ENCODE measurements at places on chromosomes 16 and 17. TPM values are rescaled to one million over a fixed set of nuclear protein-coding genes. Genes with fewer than 3 reads are reported as not detected.

DNA sequence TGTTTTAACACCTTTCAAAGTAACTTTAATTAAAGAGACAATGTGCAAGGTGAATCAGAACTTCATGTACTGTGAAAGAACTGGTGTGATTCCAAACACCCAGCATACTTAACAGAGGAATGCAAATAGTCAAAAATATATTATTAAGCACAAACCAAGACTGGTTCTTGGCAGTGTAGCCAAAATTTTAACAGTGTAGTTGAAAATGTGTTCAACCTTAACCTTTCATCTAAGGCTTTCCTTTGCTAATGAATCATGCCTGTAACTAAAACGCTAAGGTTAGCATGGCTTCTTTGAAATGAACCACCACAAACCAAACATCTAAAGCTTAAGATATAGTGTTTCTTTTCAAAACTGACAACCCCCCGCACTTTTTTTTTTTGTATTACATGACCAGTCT, 146.3 kb upstream of the AXIN2 start:
- H3K4me3 ChIP-seq: no peak overlapping the region
- peaks cover 8% of the 10 kb centered on the region for H3K4me1 ChIP-seq
- H3K27me3 ChIP-seq: no peaks in the 10 kb centered on the region
- H3K36me3 ChIP-seq: no peaks in the 10 kb centered on the region

- H3K4me1 ChIP-seq: peaks cover 21% of the 10 kb centered on the region
- no peaks in the 10 kb centered on the region for H3K27me3 ChIP-seq
- DNase-seq: peak; percentile 42
- H3K4me3 ChIP-seq: no peak overlapping the region
- no peaks in the 10 kb centered on the region for H3K36me3 ChIP-seq
Observed at GRCh38 chr17:28871056-28871579, 16.3 kb downstream of the ERAL1 start.

GRCh38 chr16:10877472-10877946, 507 bp downstream of the CIITA start:
- H3K36me3 ChIP-seq: no peaks in the 10 kb centered on the region
- H3K27me3 ChIP-seq: peaks cover 92% of the 10 kb centered on the region
- DNase-seq: no peak
- H3K4me3 ChIP-seq: peak overlapping the region; percentile 60
- H3K27ac ChIP-seq: peak overlapping the region; percentile 38
- peaks cover 52% of the 10 kb centered on the region for H3K4me1 ChIP-seq

CDH13 gene
- not detected for total RNA-seq

CHST4 gene
- total RNA-seq: 0.19 TPM

GRCh38 chr17:82693168-82693867, 5.2 kb downstream of the RAB40B start:
- peaks cover 8% of the 10 kb centered on the region for H3K27me3 ChIP-seq
- peaks cover 15% of the 10 kb centered on the region for H3K36me3 ChIP-seq
- H3K4me3 ChIP-seq: no peak overlapping the region
- DNase-seq: no peak
- H3K4me1 ChIP-seq: peaks cover 18% of the 10 kb centered on the region

GRCh38 chr16:52386694-52387093, 160.2 kb downstream of the TOX3 start:
- no peak overlapping the region for H3K27ac ChIP-seq
- H3K36me3 ChIP-seq: no peaks in the 10 kb centered on the region
- no peaks in the 10 kb centered on the region for H3K27me3 ChIP-seq
- H3K4me3 ChIP-seq: no peak overlapping the region

GRCh38 chr16:685967-686366, 1.8 kb upstream of the JMJD8 start:
- H3K4me1 ChIP-seq: peaks cover 24% of the 10 kb centered on the region
- DNase-seq: no peak
- H3K27me3 ChIP-seq: no peaks in the 10 kb centered on the region

- H3K4me3 ChIP-seq: peak overlapping the region; percentile 97
- peaks cover 42% of the 10 kb centered on the region for H3K36me3 ChIP-seq
- peaks cover 42% of the 10 kb centered on the region for H3K4me1 ChIP-seq
- H3K27me3 ChIP-seq: peaks cover 12% of the 10 kb centered on the region
- H3K27ac ChIP-seq: peak overlapping the region; percentile 100
Observed at GRCh38 chr16:31179219-31179746, 656 bp upstream of the FUS start.

- no peaks in the 10 kb centered on the region for H3K36me3 ChIP-seq
- no peak for DNase-seq
- H3K27ac ChIP-seq: no peak overlapping the region
Observed at GRCh38 chr17:6079960-6080359, 9.8 kb downstream of the WSCD1 start.

DNA sequence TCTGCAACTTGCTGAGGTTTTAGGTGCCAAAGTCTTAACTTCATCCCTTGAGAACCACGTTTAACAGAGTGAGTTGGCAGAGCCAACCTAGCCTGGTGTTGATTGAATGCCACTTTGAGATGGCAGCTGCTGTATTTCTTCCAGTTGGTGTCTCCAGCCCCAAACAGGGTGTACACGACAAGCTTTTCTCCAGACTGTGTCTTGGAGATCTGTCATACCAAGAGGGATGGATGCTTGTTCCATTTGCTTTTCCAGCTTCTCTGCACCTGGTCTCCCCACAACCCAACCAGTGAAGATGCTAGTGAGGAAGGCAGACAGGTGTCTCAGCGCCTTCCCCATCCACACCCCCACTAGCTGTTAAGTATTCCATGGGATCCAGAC, 141.1 kb upstream of the HS3ST2 start:
- H3K4me1 ChIP-seq: no peaks in the 10 kb centered on the region
- H3K27me3 ChIP-seq: peaks cover 4% of the 10 kb centered on the region
- H3K27ac ChIP-seq: no peak overlapping the region
- DNase-seq: no peak

DNA sequence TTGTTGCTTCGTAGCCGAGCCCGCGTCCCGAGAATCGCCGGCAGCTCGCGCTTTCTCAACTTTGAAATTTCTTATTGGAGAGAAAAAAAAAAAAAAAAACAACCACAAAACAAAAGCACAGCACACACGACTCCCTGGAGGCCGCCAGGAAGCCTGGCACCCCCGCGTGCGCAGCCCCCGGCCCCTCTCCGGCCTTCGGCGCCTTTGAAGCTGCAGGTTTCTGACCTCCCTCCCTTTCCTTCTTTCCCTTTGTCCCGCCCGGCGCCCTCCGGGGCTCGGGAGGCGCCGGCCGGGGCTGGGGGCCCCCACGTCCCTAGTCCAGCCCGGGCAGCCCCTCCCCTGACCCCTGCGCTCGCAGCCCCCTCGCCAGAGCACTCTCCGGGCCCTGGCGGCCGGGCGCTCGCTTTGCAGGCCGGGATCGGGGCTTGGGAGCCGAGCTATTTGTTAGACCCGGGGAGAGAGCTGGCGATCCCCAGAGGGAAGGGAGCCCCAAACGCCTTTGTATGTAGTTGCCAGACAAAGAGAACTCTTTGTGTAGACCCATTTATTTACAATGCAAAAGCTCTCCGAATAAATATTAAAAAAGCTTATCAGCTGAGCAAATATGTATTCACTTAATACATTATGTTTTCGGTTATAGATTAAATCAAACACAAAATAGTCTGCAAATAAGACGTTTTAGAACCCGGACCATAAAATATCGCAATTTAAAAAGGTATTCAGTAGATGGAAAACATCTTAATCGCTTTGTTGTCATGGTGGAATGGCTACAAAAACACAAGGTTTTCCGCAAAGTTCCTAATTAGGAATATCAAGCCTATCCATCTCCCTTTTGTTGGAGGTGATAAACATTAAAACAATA, 2.3 kb downstream of the BAHCC1 start:
- peaks cover 22% of the 10 kb centered on the region for H3K4me1 ChIP-seq
- no peaks in the 10 kb centered on the region for H3K36me3 ChIP-seq
- peak overlapping the region; percentile 14 for H3K4me3 ChIP-seq
- DNase-seq: peak; percentile 36

- H3K4me1 ChIP-seq: no peaks in the 10 kb centered on the region
- no peaks in the 10 kb centered on the region for H3K36me3 ChIP-seq
- H3K4me3 ChIP-seq: no peak overlapping the region
- no peak overlapping the region for H3K27ac ChIP-seq
- H3K27me3 ChIP-seq: peaks cover 4% of the 10 kb centered on the region
- DNase-seq: no peak
Observed at GRCh38 chr16:74224828-74225612, 71.6 kb upstream of the PSMD7 start.

GRCh38 chr17:58388302-58389190, 28.8 kb downstream of the RNF43 start:
- peaks cover 3% of the 10 kb centered on the region for H3K4me1 ChIP-seq
- H3K27ac ChIP-seq: no peak overlapping the region
- H3K4me3 ChIP-seq: no peak overlapping the region
- no peak for DNase-seq
- H3K36me3 ChIP-seq: no peaks in the 10 kb centered on the region

DNA sequence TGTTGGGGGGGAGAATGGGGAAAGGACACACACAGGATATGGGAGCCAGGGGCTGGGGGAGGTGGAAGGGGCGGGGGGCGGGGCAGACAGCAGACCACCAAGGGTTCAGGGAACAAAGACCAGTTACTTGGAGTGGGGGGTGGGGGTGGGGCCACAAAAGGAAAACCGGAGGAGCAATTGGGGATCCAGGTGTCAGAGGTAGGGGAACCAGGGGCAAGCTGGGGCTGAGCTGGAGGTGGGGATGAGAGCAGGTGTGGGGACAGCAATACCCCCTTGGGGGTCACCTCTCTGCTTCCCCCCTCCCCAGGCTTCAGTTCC, 1.4 kb upstream of the ORAI3 start:
- peaks cover 14% of the 10 kb centered on the region for H3K36me3 ChIP-seq
- H3K4me3 ChIP-seq: no peak overlapping the region

DNA sequence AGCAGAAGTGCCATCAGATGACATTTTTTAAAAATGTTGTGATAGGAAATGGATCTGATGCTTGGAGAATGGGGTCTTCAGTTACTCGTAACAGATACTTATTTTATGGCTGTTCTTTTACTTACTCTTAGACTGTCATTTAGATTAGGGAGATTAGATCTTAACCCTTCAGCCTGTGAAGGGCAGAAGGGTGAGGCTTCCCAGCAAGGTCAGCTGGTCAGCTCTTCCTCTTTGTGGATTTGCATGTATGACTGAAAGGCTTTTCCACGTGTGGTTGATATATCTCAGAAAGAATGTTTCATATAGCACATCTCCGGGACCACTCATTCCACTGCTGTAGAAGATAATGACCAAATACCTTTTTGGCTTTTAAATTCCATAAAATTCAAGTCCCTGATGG, 27.4 kb downstream of the GRB7 start:
- H3K36me3 ChIP-seq: peaks cover 66% of the 10 kb centered on the region
- no peak for DNase-seq
- no peak overlapping the region for H3K4me3 ChIP-seq
- H3K4me1 ChIP-seq: peaks cover 79% of the 10 kb centered on the region
- H3K27ac ChIP-seq: peak overlapping the region; percentile 84
- H3K27me3 ChIP-seq: no peaks in the 10 kb centered on the region

DNA sequence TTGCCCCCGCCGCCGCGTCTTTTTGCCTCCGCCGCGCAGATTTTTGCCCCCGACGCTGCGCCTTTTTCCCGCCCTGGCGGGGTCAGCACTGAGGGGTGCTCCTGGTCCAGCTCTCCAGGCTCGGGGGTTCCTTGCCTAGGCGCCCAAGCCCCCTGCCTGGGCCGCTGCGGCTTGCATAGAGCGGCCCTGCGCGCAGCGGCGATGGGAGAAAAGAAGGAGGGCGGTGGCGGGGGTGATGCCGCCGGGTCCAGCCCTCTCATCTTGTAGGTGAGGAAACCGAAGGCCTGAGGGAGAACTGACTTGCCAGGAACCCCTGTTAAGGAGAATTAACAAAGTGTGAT, 330.8 kb upstream of the WSB1 start:
- peaks cover 3% of the 10 kb centered on the region for H3K36me3 ChIP-seq
- no peak for DNase-seq
- no peaks in the 10 kb centered on the region for H3K4me1 ChIP-seq
- peaks cover 31% of the 10 kb centered on the region for H3K27me3 ChIP-seq

KRT32 gene
- total RNA-seq: not detected

DNA sequence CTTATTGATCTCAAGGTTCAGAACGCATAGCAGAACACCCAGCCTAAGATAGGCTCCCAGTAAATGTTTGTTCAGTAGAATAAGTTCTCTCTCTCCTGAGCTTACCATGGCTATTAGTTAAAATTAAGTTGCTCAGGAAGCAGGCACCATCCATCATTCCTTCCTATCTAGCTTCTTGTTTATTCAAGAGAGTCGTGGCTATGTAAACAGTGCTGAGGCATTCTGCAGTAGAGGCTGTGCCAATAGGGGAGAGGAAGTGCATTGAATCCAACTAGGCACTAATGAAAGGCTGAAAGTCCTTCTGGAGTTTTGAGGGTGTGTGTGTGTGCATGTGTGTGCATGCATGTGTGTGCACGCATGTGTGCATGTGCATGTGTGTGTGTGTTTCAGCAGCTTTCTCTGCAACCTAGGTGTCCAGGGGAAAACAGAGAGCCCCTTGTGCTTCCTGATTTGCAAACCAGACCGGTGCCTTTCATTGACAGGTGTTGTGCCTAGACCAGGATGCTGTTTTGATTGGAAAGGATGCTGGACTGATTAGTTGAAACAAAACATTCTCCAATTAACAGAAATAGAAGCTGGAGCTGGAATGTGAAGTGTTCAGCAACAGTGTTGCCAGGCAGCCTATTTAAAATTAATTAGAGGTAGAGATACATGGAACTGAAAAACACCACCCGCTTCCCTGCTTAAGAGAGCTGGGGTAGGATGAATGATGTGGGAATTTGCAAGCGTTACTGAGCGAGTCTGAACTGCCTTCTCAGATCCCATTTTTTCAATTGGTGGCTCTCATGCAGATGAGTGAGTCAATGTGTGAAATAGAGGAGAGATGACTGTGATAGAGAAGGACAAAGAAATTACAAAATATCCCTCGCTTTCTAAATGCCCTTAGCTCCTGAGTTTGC, 103.3 kb upstream of the CLEC3A start:
- no peak for DNase-seq
- no peak overlapping the region for H3K4me3 ChIP-seq
- H3K27me3 ChIP-seq: peaks cover 4% of the 10 kb centered on the region
- no peaks in the 10 kb centered on the region for H3K36me3 ChIP-seq
- no peaks in the 10 kb centered on the region for H3K4me1 ChIP-seq

- H3K27me3 ChIP-seq: no peaks in the 10 kb centered on the region
- peaks cover 20% of the 10 kb centered on the region for H3K4me1 ChIP-seq
- H3K36me3 ChIP-seq: peaks cover 7% of the 10 kb centered on the region
- peak overlapping the region; percentile 29 for H3K27ac ChIP-seq
- no peak overlapping the region for H3K4me3 ChIP-seq
Observed at GRCh38 chr17:75124041-75124818, 7.3 kb downstream of the NT5C start.

DNA sequence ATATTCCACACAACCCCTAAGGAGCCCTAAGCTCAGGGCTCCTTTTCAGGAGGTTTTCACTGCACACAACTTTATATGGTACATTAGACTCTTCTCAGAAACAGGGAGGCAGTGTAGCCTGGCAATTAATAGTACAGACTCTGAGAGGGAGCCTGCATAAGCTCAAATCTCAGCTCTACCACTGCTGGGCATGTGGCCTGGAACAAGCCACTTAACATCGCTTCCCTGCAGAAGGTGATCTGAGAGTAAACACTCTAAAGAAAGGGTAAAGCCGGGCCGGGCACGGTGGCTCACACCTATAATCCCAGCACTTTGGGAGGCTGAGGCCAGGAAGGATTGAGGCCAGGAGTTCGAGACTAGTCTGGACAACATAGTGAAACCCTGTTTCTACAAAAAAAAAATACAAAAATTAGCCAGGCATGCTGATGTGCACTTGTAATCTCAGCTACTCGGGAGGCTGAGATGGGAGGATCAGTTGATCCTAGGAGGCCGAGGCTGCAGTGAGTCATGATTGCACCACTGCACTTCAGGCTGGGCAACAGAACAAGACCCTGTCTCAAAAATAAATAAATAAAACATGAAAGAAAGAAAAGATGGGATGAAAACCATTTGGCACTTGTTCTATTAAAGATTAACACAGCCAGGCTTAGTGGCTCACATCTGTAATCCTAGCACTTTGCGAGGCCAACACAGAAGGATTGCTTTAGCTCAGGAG, 70.7 kb upstream of the DNAJA2 start:
- H3K4me1 ChIP-seq: peaks cover 12% of the 10 kb centered on the region
- H3K4me3 ChIP-seq: no peak overlapping the region
- DNase-seq: no peak

Measured in activated naive CD8-positive, alpha-beta T cell treated with anti-CD3 and anti-CD28 coated beads for 36 hours (primary cell).